ENCODE measurements at places on chromosomes 7 and 10.

DNA sequence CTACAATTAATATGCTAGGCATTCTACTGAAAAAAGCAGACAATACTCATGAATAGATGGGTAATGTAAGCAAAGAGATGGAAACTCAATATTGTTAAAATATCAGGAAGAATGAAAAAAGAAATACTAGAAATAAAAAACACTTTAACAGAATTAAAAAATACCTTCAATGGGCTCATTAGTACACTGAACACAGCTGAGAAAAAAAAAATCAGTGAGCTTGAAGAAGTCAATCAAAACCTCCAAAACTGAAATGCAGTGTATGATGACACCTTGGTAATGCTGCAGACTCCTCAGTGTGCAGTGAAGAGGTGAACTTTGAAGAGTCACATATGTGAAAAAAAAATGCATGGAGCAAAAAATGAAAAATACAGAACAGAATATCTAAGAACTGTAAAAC lies 227.2 kb downstream of the TMEM26 start:
- DNase-seq = no peak

DNA sequence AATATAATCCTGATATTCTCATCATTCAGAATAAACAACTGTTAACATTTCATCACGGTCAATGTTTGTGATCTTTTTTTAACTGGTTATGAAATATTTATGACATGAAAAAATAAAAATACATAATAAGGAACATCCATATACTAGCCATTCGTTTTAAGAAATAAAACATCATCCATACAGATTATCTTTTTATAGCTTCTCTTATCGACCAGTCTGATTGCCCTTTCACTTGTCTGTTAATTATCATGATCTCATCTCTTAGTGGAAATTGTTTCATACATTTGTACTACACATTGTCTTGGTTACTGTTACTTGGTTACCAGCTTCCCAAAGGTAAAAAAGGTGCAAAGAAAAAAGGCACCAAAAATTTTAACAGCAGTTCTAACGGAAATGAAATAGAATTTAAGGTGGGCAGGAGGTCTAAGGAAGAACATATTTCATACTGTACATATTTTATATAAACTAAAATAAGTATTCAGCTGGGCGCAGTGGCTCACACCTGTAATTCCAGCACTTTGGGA lies 8.4 kb downstream of the ARHGAP21 start:
- no peak for DNase-seq

- no peak for DNase-seq
These were observed 15.2 kb downstream of the PROSER2 start for GRCh38 chr10:11838298-11838852.

DNA sequence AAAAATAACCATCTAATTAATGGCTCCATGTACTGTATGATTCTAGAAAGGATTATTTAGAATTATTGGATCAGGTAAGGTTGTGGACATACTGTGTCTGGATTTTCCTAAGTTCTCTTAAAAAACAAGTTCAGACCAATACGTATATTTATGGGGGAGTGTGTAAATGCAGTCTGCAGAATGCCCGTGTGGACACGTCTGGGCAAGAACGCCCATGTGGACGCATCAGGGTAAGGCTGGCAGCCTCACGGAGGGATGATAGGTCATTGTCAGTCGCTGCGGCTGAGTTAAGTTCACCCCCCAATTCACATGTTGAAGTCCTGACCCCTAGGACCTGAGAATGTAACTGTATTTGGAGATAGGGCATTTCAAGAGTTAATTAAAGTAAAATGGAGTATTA lies 160.0 kb upstream of the SHH start:
- DNase-seq = no peak

DNA sequence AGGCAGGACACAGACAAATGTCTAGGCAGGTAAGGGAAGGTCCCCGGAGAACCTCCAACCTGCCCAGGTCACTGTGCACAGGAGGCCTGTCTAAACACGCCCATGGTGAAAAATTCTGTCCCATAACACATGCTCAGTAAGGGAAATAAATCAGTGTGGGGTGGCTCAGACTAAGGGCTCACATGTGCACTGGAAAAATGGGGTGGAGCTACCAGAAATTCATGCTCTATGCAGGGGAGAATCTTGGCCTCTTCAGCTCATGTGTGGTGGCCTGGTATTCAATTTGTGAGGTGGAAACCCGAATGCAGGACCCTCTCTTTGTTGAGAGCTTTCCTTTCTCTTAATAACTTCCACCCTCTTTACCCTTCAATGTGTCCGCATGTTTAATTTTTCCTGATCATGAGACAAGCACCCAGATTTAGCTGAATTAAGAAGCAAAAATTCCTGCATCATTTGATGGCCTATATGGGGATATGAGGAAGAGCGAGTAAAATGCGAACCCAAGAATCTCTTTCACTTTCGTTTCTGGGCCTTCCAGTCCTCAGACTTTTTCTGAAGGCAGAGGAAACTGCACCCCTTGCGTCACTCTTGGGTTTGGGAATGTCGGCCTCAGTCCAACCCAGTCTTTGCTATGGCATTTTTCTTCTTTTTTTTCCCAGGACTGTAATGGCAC lies 163.2 kb downstream of the DGKB start:
- no peak for DNase-seq

DNA sequence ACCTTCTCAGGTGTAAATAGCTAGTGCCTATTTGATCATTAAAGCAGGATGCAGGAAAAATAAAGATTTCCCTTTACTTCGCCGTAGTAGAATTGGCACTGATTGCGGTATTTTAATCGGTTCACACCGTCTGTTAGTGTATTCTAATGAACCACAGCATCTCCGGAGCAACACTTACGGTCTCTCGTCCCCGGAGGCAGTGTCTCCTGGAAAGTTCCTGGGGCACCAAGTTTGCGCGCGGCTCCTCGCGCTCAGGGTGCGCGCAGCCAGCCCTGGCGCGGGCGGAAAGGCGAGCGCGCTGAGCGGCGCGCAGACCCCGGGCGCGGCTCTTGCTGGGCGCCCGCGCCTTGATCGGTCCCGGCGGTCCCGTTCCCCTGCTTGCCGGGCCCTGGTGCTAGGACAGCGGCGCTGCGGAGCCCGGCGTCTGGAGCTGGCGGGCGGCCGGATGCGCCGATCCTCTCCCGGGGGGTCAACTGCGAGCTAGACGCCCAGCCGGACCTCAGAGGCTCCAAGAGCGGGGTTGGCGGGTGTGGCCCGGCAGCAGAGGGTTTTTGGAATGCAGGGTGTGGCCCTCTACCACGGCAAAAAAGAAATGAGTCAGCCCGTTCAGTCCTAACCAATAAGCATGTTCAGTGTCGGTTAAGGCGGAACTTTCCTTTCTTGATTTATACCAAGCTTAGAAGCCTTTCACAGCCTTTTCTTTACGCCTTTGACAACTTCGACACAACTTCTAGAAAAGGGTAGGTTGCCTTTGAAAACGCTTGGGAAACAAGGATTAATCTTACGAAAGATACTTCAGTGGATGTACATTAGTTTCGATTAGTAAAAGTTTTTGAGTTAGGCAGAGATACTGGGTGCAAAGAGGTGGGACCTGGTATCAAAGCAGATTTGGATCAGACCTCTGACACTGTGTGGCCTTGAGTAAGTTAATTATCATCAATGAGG lies 166.8 kb upstream of the ASAH2 start:
- DNase-seq = peak; percentile 51

- DNase-seq = no peak
These were observed 15.4 kb downstream of the PTPRN2 start for GRCh38 chr7:158572000-158572828.

- DNase-seq = no peak
These were observed 236.4 kb upstream of the SP4 start for GRCh38 chr7:21191321-21192073.

- DNase-seq = no peak
These were observed 32.1 kb downstream of the CELF2 start for GRCh38 chr10:11049806-11050205.

GRCh38 chr7:134766779-134767519 lies 12.5 kb upstream of the CALD1 start:
- peak; percentile 32 for DNase-seq

DNA sequence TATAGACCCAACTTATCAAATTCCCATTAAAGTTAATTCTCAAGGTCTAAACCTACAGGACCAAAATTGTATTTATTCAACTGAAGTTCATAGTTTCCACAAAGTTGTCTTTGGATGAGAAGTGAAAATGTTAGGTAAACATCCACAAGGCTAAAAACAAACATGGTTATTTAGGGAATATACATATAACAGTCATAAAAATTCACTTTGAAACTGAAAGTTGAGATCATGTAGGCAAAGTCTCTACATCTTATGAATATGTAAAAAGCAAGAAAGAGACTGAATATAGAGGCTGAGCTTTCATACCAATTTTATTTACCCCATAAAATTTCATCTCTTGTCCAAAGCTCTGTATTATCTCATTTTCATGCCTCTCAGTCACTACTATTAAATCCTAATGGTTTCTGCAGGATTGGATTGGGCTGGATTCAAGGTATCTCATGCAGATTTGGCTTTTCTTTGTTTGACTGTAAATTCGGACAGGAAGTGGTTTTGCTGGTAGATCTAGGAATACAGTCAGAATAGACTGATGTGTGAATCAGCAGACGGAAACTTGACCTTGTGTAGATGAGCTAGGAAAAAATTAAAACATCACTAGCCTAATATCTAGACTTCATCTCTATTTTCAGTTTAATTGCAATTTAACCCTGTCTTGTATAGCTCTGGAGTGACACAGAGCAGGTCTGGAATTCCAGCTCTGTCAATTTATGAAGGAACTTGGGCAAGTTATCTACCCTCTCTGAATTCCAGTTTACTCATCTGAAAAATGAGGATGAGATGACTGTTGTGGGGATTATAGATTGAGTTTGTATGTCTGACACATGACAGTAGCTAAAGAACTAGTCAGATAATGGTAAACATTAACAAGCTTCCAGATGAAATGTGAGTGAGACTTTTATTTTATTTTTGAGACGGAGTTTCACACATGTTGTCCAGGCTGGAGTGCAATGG lies 27.3 kb upstream of the SKAP2 start:
- no peak for DNase-seq

- no peak for DNase-seq
These were observed 8.0 kb upstream of the SMARCD3 start for GRCh38 chr7:151256410-151257045.

DNA sequence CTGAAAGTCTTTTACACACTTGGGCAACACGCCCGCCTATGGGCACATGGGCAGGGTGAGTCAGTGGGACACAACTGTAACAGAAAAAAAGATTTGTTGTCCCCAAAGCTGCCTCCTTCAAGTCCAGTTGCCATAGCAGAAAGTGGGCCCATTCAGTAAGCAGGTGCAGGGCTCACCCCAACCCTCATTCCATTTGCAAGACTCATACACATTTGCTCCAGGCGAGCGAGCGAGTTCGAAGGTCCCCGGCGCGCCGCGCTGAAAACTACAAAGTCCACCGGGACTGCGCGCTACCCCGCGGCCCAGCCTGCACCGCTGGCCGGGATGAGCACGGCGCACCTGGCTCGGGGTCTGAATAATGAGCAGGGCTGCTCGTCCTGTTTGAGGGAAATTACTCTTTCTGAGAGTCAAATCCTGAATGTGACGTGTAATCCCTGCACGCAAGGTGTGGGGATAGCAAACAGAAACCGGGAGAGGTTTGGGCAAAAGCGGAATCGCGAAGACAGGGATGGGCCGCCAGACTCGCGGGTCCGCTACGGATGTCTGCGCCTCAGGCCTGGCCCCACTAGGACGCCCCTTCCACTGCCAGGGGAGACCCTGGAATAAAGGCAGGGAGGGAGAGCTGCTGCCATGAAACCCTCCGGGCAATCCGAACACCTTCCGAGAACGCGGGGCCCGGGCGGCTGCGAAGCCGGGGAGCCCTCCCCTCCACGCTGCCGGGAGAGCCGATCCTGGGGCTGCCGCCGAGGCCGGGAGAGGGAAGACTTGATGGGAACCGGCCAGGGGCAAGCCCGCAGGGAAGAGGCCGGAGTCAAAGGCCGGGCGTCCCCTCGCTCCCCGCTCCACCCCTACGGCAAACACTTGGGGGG lies 982 bp downstream of the COBL start:
- no peak for DNase-seq

DNA sequence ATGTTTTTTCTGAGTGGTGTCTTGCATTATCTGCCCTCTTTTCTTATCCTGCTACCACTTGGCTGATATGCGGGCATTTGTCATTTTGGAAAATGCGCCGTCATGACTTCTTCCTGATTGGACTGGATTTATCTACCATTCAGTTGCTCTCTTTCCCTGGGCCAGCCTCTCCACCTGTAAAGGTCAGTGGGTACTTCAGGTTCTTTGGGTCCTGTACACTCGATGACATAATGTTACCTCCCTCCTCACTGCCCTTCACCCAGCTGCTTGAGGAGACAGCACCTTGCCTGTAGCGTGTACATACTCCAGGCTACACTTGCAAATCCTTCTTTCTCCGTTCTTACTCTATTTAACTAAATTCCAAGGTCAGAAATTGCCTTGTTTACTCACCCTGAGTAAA lies 83.7 kb downstream of the RBM33 start:
- no peak for DNase-seq
